ENCODE measurements at places on chromosomes 6 and 20.

DNA sequence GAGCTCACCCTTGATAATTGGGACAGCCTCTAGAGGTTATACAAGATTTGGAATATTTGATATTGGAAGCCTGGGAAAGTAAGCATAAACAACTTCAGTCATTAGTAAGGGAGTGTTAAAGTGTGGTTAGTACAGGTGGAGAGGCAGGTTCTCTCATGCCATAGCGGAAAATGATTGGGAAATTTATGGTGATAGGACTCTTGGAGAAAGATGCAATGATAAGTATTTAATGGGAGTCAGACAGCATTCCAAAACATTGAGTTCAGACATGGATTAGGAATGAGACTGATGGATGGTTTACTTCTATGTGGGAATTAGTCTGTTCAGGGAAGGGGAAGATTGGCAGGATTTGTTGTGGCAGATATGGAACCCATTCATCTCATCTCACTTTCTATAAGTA lies 152.7 kb downstream of the MCHR2 start:
- no peak for DNase-seq

DNA sequence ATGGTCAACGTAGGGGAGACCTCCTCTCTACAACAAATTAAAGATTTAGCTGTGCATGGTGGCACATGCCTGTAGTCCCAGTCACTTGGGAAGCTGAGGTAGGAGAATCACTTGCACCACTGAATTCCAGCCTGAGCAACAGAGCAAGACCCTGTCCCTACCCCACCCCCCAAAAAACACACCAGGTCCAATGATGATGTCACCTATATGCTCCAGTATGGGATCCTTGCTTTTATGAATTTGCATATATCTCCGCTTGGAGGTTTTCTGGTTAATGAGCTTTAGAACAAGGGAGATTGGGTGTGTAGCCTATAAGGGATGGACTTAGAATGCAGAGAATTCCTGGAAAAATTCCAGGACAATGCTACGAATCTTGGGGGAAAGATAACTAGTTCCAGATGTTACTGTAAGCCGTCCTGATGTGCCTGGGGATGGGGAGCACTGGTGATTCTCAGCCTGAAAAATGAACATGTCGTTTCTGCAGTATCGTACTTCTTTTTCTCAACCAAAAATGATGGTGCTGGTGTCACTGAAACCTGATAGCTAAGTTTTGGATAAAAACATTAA lies 61.1 kb downstream of the ZBTB2 start:
- no peak for DNase-seq

GRCh38 chr6:92559003-92559402 lies 860.4 kb downstream of the EPHA7 start:
- DNase-seq = no peak

- no peak for DNase-seq
Observed at GRCh38 chr6:163423696-163424095, 9.2 kb downstream of the QKI start.

GRCh38 chr6:153092082-153093013 lies 38.7 kb downstream of the RGS17 start:
- DNase-seq = no peak

DNA sequence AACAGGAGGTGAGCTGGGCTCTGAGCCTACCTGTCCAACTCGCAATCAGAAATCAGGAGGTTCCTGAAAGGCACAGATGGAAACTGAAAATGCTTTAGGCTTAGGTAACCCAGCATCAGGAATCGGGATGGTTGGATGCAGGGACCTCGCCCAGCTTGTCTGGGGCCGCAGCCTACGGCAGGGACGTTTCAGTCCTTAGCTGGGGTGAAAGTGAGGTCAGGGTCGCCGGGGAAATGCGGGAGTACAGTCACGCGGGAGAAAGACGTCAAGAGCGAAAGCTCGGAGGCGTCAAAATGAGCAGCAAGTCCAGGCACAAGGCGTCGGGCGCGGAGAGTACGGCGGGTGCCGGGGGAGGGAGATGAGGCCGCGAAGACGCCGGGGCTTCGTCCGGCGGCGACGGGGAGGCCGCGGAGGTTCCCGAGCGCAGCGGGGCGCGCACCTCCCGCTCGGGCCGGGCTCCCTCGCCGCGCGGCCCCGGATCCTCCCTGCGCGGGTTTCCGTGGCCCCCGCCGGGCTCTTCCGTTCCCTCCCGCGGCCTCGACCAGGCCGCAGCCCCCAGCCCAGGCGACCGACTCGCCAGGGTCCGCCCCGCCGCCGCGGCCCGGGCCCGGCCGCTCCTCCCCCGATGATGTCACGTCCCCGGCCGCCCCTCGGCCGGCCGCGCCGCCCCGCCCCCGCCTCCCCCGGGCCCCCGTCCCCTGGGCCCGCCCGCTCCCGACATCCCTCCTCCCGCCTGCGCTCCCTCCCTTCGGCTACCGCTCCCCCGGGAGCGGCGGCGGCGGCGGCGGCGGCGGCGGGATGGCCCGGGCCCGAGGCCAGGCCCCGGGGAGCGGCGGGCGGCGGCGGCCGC lies at the start of gene EBF4:
EBF4 (plus strand) TSS at position 745 of the 850 bp plus-strand sequence. CDS start 866 bp downstream, outside the sequence.
- DNase-seq = peak; percentile 32

- no peak for DNase-seq
Observed at GRCh38 chr6:143405373-143406154, 44.9 kb downstream of the ADAT2 start.

DNA sequence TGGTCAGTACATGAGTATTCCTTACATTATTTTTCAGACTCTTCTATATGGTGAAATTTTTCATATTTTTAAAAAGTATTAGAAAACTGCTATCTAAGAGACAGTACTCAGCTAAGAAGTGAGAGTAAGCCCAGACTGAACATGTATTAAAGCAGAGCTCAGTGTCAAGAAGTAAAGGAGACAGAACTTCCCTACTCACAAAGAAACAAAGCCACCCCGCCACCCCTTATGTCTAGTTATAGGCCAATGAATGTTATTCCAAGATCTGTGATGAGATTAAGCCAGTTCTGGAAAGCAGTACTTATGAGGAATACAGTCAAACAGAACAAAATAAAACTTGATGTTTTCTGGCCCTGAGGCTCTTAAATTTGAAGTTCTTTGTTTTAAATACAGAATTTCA lies 114.5 kb downstream of the RNGTT start:
- no peak for DNase-seq

GRCh38 chr20:63534427-63534830 lies 2.7 kb downstream of the PTK6 start:
- DNase-seq = no peak

DNA sequence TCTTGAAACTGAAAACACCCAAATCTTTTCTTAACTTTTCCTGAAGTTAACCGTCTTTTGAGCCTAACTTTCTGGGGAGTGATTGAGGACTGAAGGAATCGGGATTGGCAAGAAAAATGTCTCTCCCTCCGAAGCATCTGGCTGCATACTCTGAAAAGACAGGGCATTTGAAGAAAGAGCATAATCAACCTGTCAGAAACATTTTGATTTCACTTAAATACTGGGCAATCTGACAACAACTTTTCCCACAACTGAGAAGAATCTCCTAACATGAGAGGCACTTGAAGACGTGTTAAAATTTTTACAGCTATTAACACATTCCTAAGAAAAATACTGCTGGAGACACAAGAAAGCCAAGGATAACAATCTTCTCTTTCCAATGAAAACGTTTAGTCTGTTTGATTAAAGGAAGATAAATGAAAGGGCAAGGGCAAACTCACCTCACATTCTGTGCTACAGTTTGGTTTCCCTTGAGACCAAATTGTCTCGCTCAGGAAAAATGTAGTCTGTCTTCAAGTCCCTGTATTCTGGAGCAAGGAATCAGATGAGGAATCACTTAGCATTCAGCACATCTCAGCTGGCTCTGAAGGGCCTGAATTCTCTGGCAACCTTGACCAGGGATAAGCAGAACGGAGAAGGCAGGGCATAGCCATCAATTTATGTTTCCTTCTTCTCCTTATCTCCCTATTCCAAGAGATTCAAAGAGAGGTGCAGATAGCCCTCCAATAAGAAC lies 76.1 kb downstream of the TBX18 start:
- DNase-seq = no peak

DNA sequence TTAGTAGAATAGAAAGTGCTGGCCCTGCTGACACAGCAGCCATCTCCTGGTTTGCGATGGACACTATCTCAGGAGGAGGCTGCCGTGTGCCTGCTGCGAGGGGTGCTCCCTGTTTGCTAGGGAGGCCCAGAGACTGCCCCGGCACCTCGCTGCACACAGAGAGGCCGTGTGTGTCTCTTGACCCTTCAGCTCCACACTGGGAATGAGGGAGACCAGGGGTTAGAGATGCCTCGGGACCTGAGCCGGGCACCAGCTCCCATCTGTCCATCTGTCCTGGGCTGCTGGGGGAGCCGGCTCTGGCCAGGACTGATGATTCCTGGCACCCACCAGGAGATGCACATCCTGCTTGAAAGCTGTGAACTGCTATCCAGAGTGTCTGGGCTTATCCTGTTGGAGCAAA lies 18.2 kb downstream of the PHACTR3 start:
- no peak for DNase-seq

GRCh38 chr20:61570646-61571195 lies 318.7 kb downstream of the CDH4 start:
- DNase-seq = no peak

- no peak for DNase-seq
Observed at GRCh38 chr6:11143394-11144371, 32.2 kb upstream of the ERVFRD-1 start.

DNA sequence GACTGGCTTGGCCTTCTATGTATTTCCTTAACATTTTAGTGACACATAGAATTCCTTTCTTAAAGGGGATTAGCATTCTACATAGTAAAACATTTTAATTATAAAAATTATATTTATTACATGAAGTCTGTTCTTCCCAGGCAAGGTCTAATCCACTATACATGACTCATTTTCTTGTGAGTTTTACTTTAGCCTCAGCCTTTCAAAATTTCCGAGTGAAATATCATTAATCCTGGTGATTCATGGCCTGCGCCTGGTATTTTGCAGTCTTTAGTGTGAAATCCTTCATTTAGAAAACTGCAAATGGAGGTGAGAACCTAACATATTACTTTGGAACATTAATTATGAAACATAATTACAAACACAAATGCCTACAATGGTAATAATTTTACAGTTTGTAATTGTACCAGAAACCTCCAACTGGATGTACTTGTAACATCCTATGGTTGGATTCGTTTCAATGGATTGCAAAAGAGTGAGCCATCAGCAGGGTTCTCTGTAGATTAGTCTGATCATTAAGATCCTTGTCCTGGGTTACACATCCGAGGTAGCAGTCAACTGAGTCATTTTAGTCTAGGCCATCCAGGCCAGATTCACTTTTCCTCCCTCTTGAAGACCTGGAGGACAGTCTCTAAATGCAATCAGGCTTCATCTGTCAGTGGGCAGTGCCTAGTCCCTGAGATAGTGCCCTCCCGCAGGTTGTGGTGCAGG lies 272.0 kb downstream of the PACRG start:
- DNase-seq = no peak

- DNase-seq = no peak
Observed at GRCh38 chr6:79894939-79895338, 52.4 kb downstream of the ELOVL4 start.

DNA sequence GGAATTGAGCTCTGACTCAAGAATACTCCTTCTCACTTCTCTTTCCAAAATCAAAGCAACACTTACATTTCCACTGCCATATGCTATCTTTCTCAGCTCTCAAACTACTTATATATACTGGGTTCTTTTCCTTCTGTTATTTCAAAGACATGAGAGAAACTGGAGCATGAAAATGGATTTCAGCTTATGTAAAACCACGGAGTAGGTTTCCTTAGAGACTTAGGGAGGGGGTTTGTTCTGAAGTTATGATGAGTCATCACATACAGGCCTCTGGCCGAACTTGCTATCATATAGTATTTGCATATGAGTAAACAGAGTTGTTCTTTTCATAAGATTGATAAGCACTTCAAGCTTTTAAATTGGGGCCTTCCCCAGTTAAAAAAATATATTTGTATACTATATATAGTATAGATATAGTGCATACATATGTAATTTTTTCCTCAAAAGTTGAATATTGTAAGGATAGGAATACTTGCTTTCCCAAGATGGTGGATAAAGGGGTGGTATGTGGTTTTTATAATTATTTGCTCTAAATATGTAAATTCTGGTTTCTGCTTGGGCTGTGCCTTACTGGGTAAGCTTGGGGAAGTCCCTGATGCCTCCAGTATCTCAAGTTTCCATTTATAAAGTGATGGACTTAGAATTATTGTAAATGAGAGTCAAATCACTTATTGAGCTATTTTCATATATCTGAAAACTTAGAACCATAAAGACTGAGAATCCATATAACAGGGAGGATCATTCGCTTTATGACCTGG lies 273.9 kb downstream of the RFPL4B start:
- DNase-seq = no peak

DNA sequence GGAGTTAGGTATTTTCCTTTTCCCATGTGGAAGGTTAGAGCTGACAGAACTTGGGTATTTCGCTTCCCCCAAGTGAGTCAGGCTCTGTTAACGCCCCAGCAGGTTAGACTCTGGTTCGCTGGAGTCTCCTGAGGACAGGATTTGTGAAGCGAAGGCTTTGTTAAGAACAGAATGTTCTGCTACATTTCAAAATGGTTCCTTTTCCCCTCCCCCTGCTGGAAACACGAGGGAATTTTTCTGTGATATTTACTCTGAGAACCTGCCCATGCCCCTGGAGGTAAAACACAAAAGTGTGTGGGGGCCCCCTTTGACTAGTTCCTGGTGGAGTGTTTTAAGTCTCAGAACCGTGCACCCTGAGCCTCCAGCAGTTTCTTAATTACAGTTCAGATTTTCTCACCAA lies 731.4 kb upstream of the CITED2 start:
- no peak for DNase-seq

GRCh38 chr6:18893540-18894269 lies 506.6 kb downstream of the RNF144B start:
- DNase-seq = no peak

DNA sequence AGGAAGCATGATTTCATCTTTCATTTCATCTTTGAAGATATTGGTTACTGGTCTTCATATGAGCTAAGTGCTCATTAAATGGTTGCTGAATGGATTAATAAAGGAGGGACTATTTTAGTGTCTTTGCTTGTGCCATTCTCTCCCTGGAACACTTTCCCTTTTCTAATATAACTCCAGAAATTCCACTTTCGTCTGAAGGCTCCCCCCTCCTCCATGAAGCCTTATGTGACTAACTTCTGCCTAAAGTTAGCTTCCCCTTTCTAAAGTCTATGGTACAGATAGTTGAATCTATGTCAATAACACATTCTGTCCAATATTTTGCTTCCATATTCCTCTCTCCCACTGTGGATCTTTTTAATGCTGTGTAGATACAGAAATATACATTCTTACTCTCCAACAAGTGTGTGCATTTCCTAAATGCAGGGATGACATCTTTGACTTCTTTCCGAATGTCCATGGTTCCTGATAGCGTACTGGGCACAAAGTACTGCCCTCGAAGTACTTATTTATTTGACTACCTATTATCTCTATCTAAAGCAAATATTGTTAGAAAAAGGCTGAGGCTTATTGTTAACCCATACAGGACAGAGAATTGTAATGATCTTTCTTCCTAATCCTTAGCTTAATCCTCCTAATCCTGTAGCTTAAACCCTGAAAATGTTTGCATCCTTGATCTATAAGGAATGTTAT lies 84.7 kb upstream of the ELOVL5 start:
- DNase-seq = no peak

All from NCI-H1105 (cell line).